Thyroid gland (tissue), 4 donors: ENCODE measurements at places on chromosomes 2 and 18. TPM values are rescaled to one million over a fixed set of nuclear protein-coding genes. Genes with fewer than 3 reads are reported as not detected.

GRCh38 chr18:75531212-75531850, 103.8 kb upstream of the SMIM21 start:
- DNase-seq: no peak

- DNase-seq: peak; percentile 12
Measured at GRCh38 chr2:11348209-11348749, 3.8 kb upstream of the ROCK2 start.

The MC2R gene
- total RNA-seq: not detected

DNA sequence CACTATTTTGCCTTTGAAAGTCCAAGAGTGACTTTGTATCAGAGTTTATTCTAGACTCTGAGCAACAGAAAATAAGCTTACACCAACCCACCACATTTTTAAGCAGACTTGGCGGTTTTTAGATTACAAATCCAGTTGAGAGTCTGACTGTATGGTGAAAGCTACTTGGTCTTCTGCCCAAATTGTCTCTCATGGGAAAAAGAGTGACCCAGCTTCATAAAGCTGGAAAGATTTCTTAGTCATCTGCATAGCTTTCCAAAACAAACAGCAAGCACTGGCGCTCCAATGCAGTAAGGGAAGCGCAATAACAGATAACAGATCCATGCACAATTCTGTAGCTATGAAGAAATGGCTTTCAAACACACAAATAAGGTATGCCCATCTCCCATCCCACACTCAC, 7.1 kb downstream of the DSG1 start:
- no peak for DNase-seq

The NOSTRIN gene
- total RNA-seq: 10.1 TPM

GRCh38 chr18:50696929-50697328, 122.9 kb downstream of the MRO start:
- DNase-seq: no peak

GRCh38 chr2:422676-423435, 135.0 kb upstream of the ALKAL2 start:
- DNase-seq: no peak
